ENCODE measurements at places on chromosomes 5 and 9.

DNA sequence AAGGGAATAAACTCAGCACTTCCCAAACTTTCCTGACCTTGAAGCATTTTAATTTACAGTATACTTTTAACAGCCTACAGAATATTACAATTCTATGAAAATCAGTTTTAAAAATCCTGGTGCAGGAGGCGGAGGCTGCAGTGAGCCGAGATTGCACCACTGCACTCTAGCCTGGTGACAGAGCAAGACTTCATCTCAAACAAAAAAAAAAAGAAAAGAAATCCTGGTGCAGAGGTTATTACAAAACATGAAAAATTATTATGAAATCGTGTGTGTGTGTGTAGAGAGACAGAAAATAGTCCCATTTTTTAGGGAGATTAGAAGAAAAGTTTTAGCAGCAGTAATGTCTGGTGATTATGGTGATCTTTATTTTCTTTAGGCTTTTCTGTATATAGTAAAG is 26.9 kb downstream of the GOLPH3 start:
- no peak for DNase-seq

GRCh38 chr9:83070261-83070660 is 7.3 kb upstream of the RASEF start:
- DNase-seq: no peak

- DNase-seq: no peak
Measured at GRCh38 chr5:73759771-73760170, 133.8 kb downstream of the ARHGEF28 start.

GRCh38 chr9:111481885-111482636 is 2.1 kb downstream of the ECPAS start:
- DNase-seq: no peak

DNA sequence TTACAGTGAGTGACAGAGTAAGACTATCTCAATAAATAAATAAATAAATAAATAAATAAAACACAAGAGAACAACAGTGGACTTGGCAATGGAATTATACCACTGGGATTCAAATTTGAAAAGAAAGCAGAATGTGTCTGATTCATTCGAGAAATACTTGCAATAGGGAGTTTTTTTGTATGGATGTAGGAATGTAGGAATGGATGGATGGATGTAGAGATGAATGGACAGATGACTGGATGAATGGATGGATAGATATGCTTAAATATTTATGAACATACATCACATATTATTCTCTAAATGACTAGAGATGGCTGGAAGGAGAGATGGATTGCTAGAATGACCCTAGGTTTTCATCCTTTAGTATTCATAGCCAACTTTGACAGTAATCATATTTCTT is 22.0 kb upstream of the CEMIP2 start:
- no peak for DNase-seq

GRCh38 chr9:12776513-12777055 is 1.8 kb downstream of the LURAP1L start:
- no peak for DNase-seq

- DNase-seq: no peak
Measured at GRCh38 chr5:151585970-151586369, 5.2 kb downstream of the FAT2 start.

DNA sequence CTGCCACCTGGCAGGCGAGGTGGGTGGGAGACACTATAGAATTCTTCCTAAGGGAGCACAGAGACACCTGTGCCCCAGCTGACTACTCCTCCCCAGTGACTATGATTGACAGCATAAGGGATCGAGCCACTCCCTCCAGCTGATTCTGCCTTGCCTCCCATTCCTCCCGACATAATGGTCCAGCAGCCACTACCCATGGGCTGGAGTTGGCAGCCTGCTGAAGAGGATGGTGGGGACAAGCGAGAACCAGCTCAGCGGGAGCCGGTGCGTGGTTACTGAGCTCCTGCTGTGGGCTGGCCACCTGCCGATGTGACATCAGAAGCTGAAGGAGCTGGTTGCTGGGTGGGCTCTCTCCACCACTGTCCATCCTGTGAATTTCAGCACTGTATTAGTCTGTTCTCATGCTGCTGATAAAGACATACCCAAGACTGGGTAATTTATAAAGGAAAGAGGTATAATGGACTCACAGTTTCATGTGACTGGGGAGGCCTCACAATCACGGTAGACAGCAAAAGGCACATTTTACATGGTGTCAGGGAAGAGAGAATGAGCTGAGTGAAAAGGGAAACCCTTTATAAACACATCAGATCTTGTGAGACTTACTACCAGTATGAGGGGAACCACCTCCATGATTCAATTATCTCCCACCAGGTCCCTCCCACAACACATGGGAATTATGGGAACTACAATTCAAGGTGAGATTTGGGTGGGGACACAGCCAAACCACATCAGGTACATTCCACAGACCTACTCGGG is 12.1 kb upstream of the NCS1 start:
- DNase-seq: no peak

DNA sequence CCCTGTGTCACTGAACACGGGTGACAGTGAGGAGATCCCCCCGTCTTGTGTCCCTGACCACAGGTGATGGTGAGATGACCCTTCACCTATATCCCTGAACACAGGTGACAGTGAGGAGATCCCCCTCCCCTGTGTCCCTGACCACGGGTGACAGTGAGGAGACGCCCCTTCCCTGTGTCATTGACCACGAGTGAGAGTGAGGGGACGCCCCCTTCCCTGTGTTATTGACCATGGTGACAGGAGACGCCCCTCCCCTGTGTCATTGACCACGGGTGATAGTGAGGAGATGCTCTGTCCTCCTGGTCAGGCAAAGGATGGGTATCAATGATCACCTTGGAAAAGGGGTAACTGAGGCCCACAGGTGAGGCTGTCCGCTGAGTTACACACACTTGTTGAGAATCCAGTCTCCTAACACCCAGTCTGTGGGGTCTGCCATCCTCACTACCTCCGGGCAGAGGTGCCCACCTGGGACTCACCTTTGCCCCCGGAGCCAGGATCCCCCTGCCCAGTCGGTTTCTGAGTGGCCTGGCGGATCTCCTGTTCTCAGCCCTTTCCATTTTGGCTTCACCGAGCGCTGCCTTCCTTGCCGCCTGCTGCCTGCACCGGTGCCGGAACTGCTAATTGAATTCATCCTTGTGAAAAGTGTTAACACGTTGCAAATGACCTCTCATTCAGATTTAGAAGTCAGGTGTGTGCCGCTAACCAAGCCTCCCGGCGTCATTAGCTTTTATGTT is 68.2 kb upstream of the BARHL1 start:
- no peak for DNase-seq

- no peak for DNase-seq
Measured at GRCh38 chr5:131627207-131627865, 7.7 kb downstream of the RAPGEF6 start.

DNA sequence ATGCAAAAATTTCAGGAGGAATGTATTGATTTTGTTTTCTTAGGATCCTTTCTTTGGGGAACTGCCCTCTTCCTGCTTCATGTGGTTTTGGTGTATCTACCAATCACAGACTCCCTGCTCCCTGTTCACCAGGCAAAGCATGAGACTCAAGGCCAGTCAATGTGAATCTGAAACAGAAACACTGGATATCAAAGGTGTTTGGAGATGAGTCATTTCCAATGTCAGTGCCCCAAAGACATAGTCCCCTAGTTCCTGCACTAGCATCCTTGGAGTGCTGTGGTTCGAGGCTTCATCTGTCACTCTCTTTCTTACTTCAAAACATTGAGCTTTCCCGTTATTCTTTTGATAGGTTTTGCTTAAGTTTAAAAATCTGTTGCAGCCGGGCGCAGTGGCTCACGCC is 8.1 kb downstream of the PPP3R2 start:
- DNase-seq: no peak

DNA sequence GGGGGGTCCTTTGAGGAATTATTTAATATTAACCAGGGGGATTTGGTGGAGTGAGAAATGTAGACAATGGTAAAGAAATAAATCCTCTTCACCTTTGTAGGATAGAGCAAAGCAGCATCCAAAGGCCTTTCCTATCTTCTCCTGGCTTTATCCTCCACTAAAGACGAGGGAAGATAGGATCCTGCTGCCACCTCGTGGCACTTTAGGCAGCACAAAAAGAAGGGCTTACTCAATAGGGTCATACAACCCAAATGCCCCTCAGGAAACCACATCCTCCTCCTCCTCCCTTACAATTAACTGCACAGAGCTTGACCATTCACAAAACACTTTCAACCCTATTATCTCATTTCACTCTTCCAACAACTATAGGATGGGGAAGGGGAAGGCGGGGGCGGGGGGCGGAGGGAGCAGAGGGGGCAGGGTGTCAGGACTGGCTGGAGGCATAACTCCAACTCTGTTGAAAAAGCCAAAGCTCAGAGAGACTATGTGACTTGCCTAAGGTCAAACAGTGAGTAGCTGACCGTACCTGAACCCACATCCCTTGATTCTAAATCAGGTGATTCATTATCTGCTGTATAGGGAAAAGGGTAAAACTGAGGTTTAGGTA is 45.4 kb upstream of the MYOT start:
- no peak for DNase-seq

DNA sequence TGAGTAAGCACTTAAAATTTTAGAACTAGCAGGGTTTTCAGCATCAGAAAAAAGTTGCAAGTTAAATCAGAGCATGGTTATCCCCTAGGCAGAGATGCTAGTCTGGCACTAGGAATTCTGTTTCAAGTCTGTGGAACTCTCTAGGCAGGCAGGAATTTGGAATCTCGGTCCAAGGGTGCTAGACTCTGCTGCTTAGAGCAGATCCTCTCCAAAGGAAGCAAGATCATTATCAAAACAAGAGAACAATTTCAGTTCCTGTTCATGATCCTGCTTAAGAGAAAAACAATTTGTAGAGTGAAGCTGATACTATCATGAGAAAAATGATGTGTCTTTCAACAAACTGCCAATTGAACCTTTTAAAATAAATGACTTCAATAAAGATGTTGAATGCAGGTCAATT is 420.7 kb downstream of the KIF4B start:
- DNase-seq: no peak

GRCh38 chr9:129930743-129931142 is 95.5 kb downstream of the USP20 start:
- DNase-seq: no peak
